ENCODE measurements at places on chromosomes 1 and 21. TPM values are rescaled to one million over a fixed set of nuclear protein-coding genes. Genes with fewer than 3 reads are reported as not detected.

DNA sequence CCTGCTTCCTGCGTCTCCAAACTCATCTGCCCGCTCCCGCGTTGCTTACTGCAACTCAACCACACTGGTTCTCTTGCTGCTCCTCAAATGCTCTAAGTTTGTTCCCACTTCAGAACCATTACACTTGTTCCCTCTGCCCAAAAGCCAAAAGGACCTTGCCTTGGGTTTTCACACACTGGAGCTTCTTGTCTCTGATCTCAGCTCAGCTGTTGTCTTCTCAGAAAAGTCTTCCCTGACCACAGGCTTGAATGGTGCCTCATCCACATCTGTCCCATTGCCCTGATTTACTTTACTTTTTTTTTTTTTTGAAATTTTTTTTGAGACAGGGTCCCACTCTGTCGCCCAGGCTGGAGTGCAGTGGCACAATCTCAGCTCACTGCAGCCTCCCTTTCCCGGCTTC, 44.3 kb upstream of the SYT14 start:
- no peak overlapping the region for H3K4me3 ChIP-seq
- H3K27ac ChIP-seq = no peak overlapping the region
- peaks cover 20% of the 10 kb centered on the region for H3K27me3 ChIP-seq
- H3K4me1 ChIP-seq = no peaks in the 10 kb centered on the region
- DNase-seq = no peak
- H3K36me3 ChIP-seq = no peaks in the 10 kb centered on the region

DNA sequence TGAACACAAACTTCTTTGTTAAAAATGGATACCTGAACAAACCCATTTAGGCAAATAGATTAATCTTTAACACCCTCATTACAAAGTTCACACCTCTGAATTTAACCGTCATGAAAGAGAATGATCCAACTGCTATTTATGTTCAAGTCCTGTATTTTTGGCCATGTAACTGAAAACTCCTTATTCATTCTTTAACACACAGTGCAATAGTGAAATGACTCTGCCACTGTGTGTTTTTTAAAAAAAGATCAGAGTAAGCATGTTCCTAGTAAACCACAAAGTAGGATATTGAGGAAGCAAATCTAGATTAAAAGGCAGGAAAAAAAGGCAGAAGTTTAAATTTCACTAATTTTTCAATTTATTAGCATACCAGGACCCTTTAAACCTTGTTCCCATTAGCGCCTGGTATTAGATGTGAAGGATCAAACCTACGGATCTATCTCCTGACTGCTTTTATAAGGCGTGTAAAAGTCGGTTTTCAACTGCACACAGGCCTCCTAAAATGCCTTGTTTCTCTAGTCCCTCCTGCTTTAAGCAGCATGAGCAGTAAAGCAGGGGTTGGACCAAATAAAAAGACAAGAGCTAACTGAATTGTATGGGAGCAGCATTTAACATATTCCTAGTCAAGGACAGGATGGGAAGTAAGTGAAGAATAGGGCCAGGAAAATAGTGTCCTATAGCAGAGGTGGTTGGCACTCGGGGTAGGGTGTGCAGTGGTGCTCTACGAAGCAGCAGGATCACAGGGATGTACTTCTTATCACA, 33.4 kb downstream of the NUCKS1 start:
- H3K4me3 ChIP-seq = no peak overlapping the region
- H3K4me1 ChIP-seq = peaks cover 3% of the 10 kb centered on the region
- no peaks in the 10 kb centered on the region for H3K27me3 ChIP-seq
- peaks cover 24% of the 10 kb centered on the region for H3K36me3 ChIP-seq
- DNase-seq = no peak
- no peak overlapping the region for H3K27ac ChIP-seq

- no peak for DNase-seq
- no peaks in the 10 kb centered on the region for H3K36me3 ChIP-seq
- H3K4me1 ChIP-seq = no peaks in the 10 kb centered on the region
- H3K27me3 ChIP-seq = peaks cover 30% of the 10 kb centered on the region
Measured at GRCh38 chr1:117318426-117318825, 48.8 kb upstream of the MAN1A2 start.

DNA sequence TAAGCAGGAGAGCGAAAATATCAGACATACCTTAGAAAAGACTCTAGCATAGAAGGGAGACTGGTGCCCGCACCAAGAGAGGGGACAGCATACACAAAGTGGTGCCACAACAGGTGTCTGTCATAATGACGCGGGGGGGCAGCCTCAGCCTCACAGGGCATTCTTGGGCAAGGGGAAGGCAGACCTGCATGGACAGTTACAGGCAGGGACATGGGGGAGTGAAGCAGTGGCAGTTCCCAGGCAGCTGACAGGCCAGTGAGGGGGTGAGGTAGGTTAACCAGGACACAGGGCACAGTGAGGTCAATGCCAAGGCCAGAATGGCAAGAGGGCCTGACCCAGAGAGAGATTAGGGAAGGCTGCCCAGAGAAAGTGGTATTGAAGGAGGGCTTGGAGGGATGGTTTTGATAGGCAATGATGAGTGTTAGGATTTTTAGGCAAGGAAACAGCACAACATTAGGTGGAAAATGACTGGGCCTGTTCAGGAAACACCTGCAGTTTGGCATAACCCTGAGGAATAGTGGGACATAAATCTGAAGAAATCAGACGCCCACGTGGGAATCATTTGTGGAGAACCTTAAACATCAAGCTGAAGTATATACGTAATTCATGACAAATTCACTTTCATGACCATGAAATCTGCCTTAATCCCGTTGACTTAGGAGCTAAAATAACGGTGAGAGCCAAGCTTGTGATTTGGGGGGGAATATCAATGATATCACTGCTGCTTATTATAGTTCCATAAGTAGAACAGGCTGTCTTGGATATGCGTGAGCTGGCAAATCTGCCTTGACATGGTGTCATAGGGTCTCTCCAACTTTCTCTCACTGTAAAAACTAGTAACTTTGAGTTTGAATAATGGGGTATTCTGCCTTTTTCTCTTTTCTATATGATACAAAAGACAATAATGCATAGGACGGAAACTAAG, 8.9 kb downstream of the PTPN14 start:
- no peak overlapping the region for H3K4me3 ChIP-seq
- peaks cover 8% of the 10 kb centered on the region for H3K27me3 ChIP-seq
- H3K4me1 ChIP-seq = no peaks in the 10 kb centered on the region
- no peaks in the 10 kb centered on the region for H3K36me3 ChIP-seq
- H3K27ac ChIP-seq = no peak overlapping the region

DNA sequence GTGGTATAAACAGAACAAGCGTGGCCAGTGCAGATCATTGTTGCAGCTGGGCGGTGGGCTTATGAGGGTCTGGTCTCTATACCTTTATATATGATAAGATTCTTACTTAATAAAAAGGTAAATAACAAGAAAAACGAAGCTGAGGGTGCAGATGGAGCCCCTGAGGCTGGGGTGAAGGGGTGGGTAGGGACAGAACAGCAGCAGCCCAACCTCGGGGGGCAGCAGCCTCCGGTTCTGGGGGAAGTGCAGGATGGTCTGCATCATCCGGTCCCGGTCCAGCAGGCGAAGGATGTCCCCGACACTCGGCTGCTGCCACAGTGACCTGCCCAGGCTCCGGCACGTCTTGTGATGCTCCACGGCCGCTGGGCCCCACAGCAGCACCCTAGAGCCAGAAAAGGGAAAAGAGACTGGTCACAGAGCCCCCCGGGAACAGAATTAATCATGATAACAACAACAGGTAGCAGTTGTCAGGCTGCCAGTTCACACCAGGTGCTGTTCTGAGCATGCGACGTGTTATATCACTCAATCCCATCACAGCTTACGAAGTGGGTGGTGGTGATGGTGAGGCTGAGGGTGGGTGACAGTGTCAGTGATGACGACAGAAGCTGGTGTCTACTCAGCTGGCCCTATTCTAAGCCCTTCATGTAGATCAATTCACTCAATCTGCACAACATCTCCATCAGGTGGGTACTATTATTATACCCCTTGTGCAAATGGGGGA, 35.5 kb downstream of the MRAP start:
- H3K27ac ChIP-seq = no peak overlapping the region
- H3K27me3 ChIP-seq = no peaks in the 10 kb centered on the region
- no peak overlapping the region for H3K4me3 ChIP-seq
- peaks cover 9% of the 10 kb centered on the region for H3K4me1 ChIP-seq
- peaks cover 62% of the 10 kb centered on the region for H3K36me3 ChIP-seq
- DNase-seq = no peak

- DNase-seq = no peak
- H3K36me3 ChIP-seq = no peaks in the 10 kb centered on the region
- H3K27ac ChIP-seq = no peak overlapping the region
- peaks cover 12% of the 10 kb centered on the region for H3K27me3 ChIP-seq
Measured at GRCh38 chr1:203152158-203153034, 23.2 kb downstream of the MYBPH start.

- H3K4me1 ChIP-seq = peaks cover 47% of the 10 kb centered on the region
- no peak for DNase-seq
- H3K36me3 ChIP-seq = no peaks in the 10 kb centered on the region
Measured at GRCh38 chr1:31772669-31773248, 8.6 kb upstream of the ADGRB2 start.

GRCh38 chr1:75133750-75134646, at the start of gene LHX8:
Gene LHX8, plus strand, starts transcription at chr1:75134388. Its CDS starts 2,227 bp downstream, at chr1:75136615.
- no peaks in the 10 kb centered on the region for H3K36me3 ChIP-seq
- peaks cover 15% of the 10 kb centered on the region for H3K4me1 ChIP-seq
- H3K4me3 ChIP-seq = peak within 1 kb of the TSS; percentile 69
- H3K27me3 ChIP-seq = peaks cover 90% of the 10 kb centered on the region
- no peak for DNase-seq

The DRAXIN gene
- 0.09 TPM for polyA plus RNA-seq

The TPTE gene
- not detected for polyA plus RNA-seq

The OR2AK2 gene
- not detected for polyA plus RNA-seq

The RSPH1 gene
- polyA plus RNA-seq = not detected

The HMGCS2 gene
- not detected for polyA plus RNA-seq

The LCE1B gene
- not detected for polyA plus RNA-seq

All from naive B cell (primary cell).